ENCODE measurements at places on chromosomes 12 and 14.

- DNase-seq: no peak
These were observed 9.0 kb downstream of the MARS1 start for GRCh38 chr12:57496822-57497221.

DNA sequence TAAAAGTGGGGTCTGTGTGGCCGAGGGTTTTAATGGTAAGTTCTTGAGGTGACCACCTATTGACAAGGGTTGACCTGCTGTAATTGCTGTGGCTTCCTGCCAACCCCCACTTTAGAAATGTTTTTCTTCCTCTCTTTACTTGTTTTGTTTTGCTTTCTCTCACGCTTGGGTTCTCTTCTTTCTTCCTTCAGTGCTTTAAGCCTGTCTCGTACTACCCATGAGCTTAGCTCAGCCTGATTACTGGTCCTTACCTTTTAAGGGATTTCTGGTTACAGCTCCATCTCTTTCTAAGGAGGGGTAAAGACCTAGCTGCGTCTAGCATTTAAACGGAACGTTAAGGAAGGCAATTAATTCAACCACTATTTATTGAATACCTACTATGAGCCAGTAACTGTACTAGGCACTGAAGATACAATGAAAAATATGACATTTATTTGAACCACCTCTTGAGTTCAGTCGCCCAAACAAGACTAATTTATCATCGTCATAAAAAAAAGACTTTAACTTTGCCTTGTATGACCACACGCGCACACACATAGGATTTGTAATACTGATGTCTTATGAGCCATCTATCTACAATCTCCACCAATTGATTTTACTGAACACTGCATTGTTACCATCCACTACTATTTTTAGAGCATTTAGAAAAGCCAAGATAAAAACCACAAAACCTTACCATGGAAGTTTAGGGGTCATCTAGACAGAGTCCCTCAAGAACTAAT lies 888 bp upstream of the PPP1R12A start:
- no peak for DNase-seq

GRCh38 chr12:78446555-78446954 lies 418.0 kb upstream of the SYT1 start:
- DNase-seq: no peak

DNA sequence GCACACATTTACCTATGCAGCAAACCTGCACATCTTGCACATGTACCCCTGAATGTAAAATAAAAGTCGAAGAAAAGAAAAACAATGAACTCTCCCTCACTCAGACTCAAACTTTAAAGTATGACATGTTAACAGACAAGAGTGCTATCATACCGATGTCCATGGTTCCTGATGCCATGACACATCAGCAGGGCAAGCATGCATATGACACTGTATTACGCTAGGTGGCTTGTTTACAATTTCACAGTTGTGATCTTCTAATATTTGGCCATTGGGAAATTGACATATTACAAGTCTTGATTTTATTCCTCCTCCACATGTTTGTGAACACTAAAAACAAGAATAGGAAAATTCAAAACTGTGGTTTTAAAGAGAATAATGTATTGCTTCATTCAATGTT lies 126.6 kb downstream of the ADAMTS20 start:
- DNase-seq: no peak

DNA sequence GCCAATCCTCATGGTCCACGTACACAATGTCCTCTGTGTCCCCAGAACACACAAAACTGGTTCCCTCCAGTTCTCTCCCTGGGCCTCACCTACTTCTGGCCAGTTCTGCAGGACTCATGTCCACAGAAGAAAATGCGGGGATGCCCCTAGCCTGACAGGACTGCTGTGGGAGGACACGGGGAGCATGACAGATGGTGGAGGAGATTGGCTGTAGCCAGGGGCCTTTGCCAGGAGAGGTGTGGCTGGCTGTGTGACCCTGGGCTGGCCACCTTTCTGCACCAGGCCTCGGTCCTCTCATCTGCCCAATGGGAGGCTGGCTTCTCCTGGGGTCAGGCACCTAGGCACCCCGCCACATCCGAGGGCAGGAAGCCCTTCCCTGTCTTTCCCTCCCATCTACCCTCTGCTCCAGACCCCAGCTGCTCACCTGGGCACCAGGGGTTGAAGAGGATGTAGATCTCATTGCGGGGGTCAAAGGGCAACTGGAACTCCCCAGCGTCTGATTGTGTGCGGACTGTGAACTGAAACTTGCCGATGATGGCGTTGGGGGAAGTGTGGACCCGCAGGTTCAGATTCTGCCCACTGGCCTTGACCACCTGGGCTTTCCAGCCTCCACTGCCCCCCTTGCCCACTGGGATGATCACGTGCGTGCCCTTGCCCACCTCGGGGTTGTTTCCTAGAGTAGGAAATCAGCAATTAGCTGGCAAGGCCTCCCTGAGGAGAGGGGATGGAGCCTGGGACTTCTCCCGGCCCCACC lies 2.8 kb downstream of the TGM1 start:
- DNase-seq: no peak

All from activated CD4-positive, alpha-beta T cell treated with anti-CD3 and anti-CD28 coated beads for 36 hours (primary cell).